ENCODE measurements at places on chromosomes 5 and 9. TPM values are rescaled to one million over a fixed set of nuclear protein-coding genes. Genes with fewer than 3 reads are reported as not detected.

The SPINK13 gene
- total RNA-seq: not detected

The DMRT3 gene
- total RNA-seq: not detected

The RGS7BP gene
- not detected for total RNA-seq

The PDZD2 gene
- under 0.01 TPM for total RNA-seq

The ENHO gene
- 0.29 TPM for total RNA-seq

- no peak for DNase-seq
These were observed 241.4 kb downstream of the HINT1 start for GRCh38 chr5:130923543-130924124.

GRCh38 chr9:4192450-4192849 lies 107.4 kb downstream of the GLIS3 start:
- no peak for DNase-seq

DNA sequence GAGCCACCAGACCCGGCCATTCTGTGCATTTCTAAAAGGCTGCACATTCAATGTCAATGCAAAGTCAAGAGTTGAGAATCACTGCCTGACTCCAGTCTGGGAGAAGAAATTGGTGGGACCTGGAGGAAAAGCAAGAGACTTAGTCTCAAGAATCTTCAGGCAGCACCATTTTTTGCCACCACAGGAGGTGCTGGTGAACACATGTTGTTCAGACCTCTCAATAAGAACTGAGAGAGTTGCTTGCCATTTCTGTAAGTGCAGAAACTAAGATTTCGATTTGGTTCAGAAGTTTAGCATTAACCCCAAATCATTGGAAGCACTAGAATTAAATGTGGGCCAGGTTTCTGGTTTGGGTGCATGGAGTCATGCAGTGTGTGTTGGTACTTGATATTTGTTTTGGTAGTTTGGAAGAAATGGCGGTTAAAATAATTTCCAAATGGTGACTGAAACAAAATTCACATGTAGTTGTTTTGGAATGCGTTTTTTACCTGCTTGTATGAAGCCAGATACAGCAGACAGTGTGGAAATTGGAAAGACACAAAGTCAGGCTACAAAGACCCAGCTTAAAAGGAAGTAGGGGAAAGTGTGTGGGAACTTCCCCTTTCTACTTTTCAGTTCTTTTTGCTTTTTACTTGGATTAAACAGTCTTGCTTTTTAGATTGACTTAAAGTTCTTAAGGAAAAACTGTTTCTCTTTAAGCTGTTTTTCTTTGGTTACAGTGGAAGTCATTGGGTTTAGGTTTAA lies 20.4 kb downstream of the PDE8B start:
- DNase-seq: peak; percentile 8

Data from RPMI7951 (cell line).